BE2C (cell line): ENCODE measurements at places on chromosomes 7 and 10.

- DNase-seq = no peak
Observed at GRCh38 chr7:16402091-16402490, 19.2 kb downstream of the CRPPA start.

- DNase-seq = peak; percentile 72
Observed at GRCh38 chr10:132458586-132459300, 61.7 kb downstream of the PWWP2B start.

GRCh38 chr7:2417981-2418481, 14.6 kb downstream of the CHST12 start:
- DNase-seq = no peak

DNA sequence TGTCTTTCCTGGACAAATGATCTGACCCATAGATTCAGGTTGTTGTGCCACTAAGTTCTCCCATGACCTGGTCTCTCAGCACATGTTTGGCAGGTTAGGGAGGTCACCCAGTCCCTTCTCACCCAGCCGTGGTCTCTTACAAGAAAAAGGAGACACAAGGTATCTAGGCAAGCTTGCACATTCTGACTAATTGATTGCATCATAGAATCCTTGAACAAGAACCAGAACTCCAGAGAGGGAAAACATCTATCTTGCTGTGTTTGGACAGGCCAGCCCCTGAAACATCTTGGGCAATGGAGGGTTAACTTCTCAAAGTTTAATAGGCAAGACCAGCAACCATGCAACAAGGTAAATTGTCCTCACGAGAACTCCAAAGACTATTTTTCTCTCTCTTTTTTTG, 8.5 kb upstream of the HK1 start:
- DNase-seq = no peak
